Tibial nerve (tissue), 4 donors: ENCODE measurements at places on chromosomes 13 and 19. TPM values are rescaled to one million over a fixed set of nuclear protein-coding genes. Genes with fewer than 3 reads are reported as not detected.

DNA sequence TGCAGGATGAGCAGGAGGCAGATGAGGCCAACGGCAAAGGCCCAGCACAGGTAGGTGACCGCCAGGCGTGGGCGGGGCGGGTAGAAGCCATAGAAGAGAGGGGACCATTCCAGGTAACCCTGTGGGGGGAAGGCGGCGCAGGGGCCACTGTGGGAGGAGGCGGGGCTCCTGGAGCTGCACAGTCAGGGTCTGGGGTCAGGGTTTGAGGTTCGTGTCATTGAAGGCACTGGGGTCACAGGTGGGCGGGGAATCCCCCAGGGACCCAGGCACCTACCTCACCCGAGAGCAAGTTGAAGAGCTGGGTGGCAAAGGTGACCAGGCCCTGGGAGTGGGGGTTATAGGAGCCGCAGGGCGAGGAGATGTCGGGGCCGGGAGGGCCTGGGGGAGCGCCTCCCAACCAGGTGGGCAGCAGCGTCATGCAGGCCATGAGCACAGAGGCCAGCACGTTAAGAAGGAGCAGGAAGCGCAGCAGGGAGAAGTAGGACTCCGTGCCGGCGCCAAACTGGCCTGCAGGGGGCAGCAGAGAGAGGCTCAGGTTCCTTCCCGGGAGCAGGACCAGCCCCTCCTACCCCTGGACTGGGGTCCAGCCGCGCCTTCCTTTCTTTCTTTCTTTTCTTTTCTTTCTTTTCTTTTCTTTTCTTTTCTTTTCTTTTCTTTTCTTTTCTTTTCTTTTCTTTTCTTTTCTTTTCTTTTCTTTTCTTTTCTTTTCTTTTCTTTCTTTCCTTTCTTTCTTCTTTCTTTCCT lies 4.6 kb downstream of the TMC4 start:
- no peaks in the 10 kb centered on the region for H3K27me3 ChIP-seq
- no peaks in the 10 kb centered on the region for H3K36me3 ChIP-seq
- no peak overlapping the region for H3K4me3 ChIP-seq
- DNase-seq, result peak; percentile 94

DNA sequence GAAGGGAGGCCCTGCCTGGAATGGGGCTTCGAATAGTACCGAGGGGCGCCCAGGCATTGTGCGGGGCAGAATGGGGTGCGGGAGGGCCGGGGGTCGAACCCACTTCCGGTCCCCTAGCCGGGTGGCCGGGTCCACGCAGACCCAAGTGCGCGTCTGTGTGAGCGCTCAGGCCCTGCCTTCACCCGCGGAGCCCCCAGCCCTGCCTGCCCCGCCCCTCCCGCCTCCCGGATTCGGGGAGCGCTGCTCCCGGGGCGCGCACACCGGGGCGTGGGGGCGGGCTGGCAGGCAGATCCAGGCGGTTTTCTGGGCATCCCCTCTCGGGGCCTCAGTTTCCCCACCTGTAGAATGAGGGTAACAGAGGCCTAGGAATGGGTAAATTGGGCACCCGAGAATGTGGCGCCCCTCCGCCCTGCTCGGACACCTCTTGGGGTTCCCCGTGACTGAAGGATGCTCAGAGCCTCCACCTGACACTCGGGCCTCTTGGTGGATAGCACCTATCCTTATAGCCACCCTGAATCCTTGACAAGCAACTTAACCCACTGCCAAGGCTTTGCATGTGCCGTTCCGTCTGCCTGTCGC lies 682 bp downstream of the PIK3R2 start:
- peaks cover 41% of the 10 kb centered on the region for H3K4me1 ChIP-seq
- H3K27me3 ChIP-seq, result no peaks in the 10 kb centered on the region
- DNase-seq, result no peak
- H3K36me3 ChIP-seq, result no peaks in the 10 kb centered on the region
- peak overlapping the region; percentile 95 for H3K27ac ChIP-seq

DNA sequence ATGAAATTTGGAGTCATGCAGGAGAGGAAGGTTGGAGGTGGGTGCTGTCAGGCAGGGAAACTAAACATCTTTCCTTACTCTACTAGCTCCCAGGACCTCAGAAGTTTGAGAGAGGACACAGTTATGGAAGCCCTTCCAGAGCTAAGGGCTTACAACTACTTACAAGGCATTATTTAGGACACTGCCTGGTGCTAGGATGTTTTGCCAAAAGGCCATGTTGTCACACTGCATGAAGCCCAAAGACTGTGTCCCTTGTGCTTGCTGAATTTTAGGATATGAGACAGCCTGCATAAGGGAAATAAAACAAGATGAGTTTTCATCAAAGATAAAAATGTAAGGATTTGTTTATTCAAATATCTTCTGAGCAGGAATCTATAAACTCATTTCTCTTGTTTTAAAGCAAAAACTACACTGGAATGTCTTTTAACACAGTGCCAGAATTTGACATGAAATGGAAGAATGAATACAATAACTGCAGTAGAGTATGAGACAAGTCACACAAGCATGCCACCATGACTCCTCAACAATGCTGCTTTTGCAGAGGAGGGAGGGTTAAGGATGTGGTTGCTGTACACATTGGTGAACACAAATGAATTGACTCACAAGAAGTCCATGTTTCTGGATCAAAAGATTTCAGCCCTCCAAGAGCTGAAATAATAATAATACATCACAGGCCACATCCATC lies 258.4 kb downstream of the SPRY2 start:
- H3K4me1 ChIP-seq, result no peaks in the 10 kb centered on the region
- no peaks in the 10 kb centered on the region for H3K36me3 ChIP-seq
- no peak overlapping the region for H3K27ac ChIP-seq
- DNase-seq, result no peak

GRCh38 chr19:33621811-33622504 lies at the start of gene CHST8:
Gene CHST8 (plus strand): TSS chr19:33621953. CDS start chr19:33689262, 67,309 bp downstream.
- H3K27ac ChIP-seq, result no peak within 1 kb of the TSS
- peaks cover 34% of the 10 kb centered on the region for H3K27me3 ChIP-seq
- H3K4me1 ChIP-seq, result peaks cover 21% of the 10 kb centered on the region
- no peaks in the 10 kb centered on the region for H3K36me3 ChIP-seq

- no peaks in the 10 kb centered on the region for H3K36me3 ChIP-seq
- no peaks in the 10 kb centered on the region for H3K27me3 ChIP-seq
- no peak for DNase-seq
These were observed 171.7 kb upstream of the KLF12 start for GRCh38 chr13:74305876-74306275.

PSG1 gene
- not detected for total RNA-seq

DNA sequence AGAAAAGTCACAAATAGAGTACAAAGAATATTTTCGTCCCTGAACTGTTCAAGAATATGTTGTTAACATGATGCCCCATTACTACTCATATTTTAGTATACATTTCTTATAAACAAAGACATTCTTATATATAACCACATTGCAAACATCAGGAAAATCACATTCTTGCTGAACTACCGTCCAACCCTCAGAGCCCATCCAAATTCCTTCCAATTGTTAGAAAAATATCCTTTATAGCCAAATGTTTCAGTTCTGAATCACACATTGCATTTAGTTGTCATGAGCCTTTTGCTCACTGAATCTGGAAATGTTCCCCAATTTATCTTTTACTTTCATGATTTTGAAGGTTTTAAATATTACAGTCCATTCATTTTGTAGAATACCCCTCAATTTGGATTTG lies 467.8 kb upstream of the ARGLU1 start:
- H3K27me3 ChIP-seq, result no peaks in the 10 kb centered on the region
- no peak for DNase-seq
- H3K27ac ChIP-seq, result no peak overlapping the region
- no peak overlapping the region for H3K4me3 ChIP-seq
- H3K4me1 ChIP-seq, result no peaks in the 10 kb centered on the region

GRCh38 chr13:38657191-38657590 lies 29.7 kb upstream of the FREM2 start:
- no peak for DNase-seq
- H3K36me3 ChIP-seq, result no peaks in the 10 kb centered on the region
- no peaks in the 10 kb centered on the region for H3K4me1 ChIP-seq
